ENCODE measurements at places on chromosomes 12 and 14.

DNA sequence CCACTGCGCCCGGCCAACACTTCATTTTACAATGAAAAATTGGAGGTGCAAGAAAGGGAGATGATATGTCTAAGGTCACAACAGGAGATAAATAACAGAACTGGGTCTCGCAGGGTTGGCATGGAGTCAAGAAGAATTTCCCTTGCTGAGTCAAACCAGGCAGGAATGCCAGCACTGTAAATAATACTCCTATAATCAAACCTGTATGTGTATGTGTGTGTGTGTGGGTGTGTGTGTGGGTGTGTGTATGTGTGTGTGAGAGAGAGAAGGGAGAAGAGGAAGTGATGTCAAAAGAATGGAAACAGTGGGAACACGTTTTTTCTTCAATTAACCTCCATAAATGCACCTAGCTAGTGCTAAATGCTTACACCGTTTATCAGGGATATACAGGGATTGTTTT is 70.4 kb downstream of the TMEM116 start:
- no peak for DNase-seq

DNA sequence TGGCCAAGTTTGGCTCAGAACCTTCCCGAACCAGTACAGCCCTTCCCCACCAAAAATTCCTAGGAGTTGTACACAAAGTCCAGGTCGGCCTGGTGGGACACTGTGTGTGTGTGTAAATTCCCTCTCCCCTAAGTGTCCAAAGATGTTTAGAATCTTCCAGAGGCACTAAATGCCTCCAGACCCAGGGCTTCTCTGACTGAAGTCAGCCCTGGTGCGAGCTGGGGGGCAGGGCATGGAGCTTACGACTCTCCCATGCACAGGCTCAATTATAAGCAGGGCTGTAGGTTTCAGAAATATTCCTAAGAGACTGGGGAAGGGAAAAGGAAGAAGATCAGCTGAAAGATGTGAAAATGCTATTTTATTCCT is 106.9 kb upstream of the ATF7IP start:
- DNase-seq, result no peak

- DNase-seq, result no peak
Measured at GRCh38 chr12:49094975-49095365, 369 bp upstream of the DHH start.

- no peak for DNase-seq
Measured at GRCh38 chr14:30223966-30224365, 296.3 kb upstream of the PRKD1 start.

DNA sequence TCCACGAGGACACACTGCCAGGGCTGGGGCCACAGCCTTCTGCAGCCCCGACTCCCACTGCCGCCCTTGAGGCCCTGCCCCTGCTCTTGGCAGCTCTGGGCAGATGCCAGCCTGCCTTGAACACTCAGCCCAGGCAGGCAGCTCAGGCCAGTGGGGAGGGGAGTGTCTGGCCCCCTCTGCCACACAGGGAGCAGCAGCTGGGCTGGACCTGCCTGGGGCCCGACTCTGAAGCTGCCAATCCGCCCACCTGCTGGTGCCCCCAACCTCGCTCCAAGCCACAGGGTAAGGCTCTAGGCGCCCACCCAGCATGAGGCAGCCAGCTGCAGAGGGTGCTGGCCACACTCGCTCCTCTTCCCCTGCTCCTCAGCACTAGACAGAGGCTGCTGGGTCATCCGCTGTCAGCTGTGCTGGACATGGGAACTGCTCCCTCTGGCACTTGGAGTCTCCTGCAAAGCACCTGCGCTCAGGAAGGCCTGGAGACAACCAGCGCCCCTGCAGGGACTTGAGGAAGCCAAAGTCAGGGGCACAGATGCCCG is 24.6 kb upstream of the NUDT14 start:
- no peak for DNase-seq

Data from activated T-cell treated with anti-CD3 and anti-CD28 coated beads for 1 hour (primary cell).